H7 (cell line): ENCODE measurements at places on chromosomes 2 and 18. TPM values are rescaled to one million over a fixed set of nuclear protein-coding genes. Genes with fewer than 3 reads are reported as not detected.

- DNase-seq, result no peak
Observed at GRCh38 chr18:39611381-39612100, 2045.9 kb upstream of the CELF4 start.

DNA sequence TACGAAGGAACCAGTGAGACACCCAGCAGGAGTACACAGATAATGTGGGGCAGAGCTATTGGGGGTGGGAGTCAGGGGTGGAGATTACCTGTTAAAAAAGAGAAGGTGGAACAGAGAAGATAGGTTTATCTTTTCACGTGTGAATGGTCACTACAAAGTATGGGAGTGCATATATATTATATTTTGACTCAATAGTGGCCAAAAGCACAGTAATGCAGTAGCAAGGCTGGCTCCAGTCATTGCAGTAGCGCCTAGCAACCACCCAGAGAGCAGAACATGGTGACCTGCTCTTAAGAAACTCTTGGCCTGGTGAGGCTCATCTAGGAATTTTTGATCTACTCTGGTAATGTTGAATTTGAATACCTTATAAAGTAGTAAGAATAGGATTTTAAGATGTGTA is 1.0 kb downstream of the IMPACT start:
- peak; percentile 29 for DNase-seq

DNA sequence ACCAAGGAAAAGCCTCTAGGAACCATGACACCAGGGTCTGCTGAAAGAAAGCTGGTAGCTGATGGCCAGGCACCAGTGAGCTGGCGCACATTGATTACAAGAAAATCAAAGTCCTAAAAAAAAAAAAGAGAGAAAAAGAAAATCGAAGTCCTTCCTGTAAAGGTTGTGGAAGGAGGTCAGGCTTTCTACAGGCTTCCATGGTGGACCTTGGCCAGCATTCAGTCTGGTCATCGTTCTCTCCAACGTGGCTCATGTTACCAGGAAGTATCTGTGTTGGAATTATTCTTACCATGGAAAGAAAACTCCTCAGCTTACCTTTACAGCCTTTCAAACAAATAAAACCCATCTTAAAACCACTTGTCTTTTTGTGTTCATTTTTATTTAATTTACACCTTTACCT is 65.6 kb downstream of the CYB5A start:
- DNase-seq, result no peak

The SPATA3 gene
- total RNA-seq, result not detected in 2 replicates

DNA sequence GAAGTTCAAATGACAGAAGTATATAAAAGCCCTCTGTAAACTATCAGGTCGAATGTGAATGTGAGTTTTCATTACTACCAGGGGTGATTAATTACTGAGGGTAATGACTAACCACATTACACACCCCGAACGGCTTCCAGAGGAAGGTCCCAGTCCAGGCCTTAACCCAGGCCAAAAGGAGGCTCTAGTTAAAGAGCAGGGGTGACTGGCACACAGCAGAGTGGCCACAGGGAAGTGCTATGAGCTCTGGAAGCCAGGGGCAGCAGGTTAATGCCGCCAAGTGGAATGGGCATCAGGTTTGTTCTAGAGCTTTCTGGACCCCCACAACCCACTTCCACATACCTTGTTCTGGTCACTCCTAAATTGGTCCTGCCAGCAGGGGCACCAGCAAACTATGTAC is 87.7 kb downstream of the BCL11A start:
- no peak for DNase-seq

DNA sequence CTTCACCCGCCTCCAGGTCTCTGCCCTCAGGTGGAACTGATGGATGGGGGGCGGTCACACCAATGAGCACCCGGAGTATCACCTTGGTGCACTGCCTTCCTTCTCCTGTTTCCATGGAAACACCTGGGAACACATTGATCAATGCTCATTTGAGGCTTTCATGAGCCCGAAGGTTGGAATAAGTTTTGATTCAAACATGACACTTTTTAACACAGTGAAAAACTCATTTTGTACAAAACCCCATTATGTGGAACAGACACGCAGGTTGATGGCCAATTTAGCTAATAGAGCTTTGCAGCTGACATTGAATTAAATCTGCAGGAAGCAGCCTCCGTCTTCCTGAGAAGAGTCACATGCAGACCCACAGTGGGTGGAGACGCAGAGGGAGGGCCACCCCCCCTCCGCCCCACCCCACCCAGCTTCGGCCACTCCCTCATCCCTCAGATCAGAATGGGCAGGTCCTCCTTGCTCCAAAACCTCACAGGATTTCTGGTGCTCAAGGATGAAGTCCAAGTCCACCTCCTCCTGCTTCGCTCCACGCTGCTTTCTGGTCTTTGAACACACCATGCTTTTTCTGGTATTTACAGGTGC is 96.0 kb upstream of the MYCN start:
- peak; percentile 71 for DNase-seq

The LIMS3 gene
- total RNA-seq, result not detected in 2 replicates

DNA sequence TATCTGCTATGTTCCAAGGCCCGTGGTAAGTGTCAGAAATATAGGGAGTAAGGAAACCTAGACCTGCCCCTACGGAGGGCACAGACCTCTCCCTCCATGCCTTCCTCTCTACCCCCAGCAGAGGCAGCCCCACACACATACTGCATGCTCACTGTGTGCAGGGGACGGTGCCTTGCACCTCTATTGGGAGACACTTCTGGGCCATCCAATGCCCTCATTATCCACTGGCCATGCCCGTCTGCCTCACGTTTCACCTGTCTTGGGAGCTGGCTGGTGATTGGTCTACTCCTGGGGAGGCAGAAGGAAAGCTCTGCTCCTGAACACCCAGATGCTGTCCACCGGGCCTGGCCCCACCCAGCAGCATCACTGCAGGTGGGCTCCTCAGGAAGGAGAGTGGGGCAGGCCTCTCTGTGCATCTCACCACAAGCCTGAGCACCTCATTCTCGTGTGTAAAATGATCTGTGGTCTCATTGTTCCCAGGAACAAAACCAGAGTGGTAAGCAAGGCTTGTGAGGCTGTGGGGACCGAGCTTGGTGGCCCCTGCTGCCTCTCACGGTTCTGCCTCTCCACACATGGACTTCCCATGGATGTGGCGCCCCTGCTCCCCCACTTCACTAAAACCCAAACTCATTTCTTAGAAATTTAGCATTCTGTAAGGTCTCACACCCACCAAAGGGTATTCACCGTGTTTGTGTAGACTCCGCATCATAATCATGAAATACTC is 312.5 kb upstream of the HS6ST1 start:
- DNase-seq, result peak; percentile 14

The MLPH gene
- 1.1 and 6.1 TPM in 2 replicates for total RNA-seq

DNA sequence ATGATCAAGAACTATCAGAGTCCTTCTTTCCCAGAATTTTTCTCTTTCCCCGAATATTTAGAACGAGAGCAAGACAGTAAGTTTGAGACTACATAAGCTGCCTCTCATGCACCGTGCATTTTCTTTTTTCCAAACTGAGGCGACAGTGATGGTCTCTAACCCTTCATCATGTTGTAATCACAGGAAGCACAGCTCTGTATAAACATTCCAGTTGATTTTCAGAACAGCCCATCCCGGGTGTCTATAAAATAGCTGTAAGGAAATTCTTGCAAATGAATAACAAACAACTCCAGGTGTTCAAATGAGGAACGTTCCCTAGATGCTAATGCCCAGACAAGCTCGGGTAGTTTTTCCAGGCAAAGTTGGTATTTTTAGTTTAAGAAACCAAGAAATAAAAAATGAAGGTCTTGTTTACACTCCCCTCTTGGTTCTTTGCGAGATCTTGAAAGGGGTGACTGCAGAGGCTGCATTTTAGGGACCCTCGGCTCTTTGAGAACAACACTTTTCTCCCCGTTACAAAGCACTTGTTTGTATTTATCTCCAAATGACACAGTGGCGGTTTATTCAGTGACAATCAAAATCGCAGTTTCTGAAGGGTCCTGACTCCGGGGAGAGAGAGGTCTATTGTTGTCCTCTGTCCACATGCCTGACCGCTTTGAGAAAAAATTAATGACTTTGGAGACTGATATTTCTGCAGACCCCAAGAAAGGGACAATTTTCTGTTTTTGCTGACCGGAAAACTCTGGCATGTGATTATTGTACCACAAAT is 101.1 kb upstream of the NCK2 start:
- no peak for DNase-seq

- no peak for DNase-seq
Observed at GRCh38 chr2:128233790-128234395, 84.8 kb downstream of the HS6ST1 start.

DNA sequence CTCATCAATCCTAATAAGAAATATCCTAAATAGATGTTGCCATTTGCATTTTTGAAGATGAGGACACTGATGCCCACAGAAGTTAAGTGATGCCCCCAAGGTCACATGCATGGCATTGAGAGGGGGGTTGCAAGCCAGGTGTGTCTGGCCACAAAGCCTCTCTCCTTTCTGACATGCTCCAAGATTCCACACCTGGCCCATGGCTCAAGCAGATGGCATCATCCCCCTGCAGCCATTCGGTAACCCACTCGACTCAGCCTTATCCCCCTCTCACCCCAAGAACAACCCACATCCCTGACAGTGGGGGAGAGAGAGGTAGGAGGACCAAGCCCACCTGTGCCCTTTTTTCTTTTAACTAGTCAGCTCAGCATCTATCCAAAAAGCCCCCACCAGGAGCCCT is 16.5 kb upstream of the TEX51 start:
- DNase-seq, result no peak
